ENCODE measurements at places on chromosomes 6 and 20.

GRCh38 chr6:93388070-93388469 is 31.3 kb downstream of the EPHA7 start:
- no peak for DNase-seq

- no peak for DNase-seq
These were observed 30.2 kb downstream of the SLC2A10 start for GRCh38 chr20:46739431-46740213.

DNA sequence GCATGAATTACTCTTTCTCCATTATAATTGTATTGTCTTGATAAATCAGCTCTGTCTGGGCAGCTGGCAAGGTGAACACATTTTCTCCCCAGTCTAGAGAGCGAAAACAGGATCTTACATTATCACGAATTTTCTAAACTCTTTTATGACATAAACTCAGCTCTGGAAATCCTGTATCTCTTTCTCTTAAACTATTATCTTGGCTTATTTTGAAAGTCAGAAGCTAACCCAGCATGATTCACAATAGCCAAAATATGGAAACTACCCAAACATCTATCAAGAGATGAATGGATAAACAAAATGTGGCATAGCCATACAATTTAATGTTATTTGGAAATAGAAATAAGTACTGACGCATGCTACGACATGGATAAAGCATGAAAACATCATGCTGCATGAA is 25.9 kb upstream of the AGPAT4 start:
- DNase-seq: no peak

DNA sequence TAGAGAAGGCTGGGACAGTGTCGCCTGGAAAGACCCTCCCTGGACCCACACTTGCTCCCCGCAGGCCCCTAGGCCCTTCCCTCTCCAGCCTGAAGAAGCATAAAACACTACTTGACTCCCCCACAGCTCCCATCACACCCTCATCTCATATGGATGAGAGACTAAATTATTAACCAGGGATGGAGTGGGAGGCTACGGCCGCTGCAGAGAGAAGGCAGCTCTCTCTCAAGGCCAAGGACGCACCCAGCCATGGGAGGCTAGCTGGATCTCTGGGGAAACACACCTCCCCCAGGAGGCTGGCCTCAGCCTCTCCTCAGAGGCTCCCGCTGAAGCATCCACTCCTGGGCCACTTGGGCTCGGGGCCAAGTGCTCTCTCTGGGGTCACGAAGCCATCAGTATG is 102.5 kb downstream of the GRM4 start:
- no peak for DNase-seq

DNA sequence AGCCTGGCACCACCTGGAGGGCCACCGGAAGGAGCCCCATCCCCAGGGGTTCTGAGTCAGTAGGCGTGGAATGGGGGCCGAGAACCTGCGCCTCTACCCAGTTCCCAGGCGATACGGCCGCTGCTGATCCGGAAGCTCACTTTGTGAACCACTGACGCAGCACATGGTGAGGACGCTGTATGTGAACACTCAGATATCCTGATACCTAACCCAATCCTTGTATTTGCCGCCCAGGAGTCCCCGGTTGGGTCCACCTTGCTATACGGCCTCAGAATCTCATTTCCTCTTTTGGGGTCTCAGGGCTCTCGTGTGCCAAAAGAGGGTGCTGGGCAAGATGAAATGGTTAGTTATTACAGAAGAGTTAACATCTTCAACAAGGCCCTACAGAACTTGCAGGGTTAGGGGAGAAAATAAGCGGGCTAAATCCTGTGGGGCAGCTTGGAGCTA is 604 bp upstream of the RAB5IF start:
- peak; percentile 22 for DNase-seq

DNA sequence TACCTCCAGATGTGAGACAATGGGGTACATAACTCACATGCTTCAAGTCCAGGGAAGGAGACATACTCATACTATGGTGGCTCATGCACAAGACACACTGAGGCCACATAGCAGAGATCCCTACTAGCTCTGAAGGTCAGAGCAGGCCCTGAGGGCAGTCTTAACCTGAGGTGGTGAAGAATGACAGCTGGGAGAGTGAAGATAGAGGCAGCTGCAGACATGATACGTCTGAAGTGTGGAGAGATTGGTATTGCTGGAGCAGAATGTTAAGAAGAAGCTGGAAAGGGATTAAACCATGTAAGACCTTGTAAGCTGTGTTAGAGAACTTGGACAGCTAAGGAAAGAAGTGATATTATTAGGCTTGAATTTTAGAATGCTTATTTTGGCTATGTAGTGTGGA is 32.9 kb downstream of the PGM3 start:
- DNase-seq: no peak

DNA sequence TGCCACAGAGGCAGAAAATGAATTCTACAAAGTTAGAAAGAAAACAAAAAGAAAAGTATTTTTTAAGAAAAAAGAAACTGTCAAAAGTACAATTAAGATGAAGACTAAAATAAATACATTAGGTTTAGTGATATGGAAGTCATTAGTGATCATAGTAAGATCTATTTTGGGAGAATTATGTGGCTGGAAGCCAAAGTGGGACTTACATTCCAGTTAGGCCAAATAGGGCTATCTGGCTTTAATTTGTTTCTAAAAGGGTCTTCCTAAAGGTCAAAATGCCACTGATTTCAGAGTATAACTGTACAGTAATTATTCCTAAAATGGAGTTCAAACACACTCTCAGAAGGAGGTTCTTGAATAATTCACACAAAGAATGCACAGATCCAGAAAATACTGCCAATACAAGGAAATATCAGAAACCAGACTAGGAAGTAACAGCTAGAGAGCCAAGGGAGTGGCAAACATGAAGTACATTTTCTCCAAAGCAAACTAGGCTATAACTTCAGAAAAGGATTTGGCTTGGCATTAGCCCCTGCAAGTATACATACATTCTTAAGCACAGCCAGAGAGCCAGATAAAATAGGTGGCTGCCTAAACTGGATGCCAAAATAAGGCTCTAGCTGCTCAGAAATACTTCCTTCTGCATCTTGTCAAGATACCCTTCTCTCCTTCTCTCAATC is 45.3 kb downstream of the PDSS2 start:
- no peak for DNase-seq

DNA sequence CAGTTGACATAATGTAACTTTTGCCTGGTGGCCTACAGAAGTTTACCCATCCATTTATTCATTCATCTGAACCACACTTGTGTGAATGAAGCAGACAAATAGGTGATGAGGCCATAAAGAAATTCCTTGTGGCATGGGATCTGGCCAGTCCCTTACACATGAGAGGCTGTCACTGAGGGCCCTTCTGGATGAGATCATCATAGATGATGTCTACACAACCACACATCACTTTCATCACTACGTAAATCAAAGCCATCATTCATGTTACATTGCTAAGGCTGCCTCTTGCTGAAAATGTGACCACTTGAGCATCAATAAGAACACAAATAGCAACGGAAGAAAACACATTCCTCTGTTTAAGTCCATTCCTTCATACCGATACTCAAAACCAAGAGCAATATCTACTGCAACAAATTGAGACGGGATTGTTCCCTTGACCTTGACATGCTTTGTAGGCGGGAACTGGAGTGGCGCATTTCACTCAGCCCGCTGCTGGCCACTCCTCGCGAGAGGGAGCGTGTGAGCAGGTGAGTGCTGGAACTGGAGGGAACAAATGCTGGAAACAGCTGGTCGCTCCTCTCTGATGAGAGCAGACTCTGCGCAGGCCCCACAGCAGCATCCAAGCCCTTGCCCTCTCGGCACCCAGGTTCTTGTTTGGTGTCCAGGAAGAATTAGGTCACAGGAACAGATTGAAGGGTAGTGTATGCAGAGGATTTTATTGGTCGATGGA is 49.3 kb downstream of the FAM50B start:
- no peak for DNase-seq

GRCh38 chr6:16544521-16544920 is 216.7 kb downstream of the ATXN1 start:
- no peak for DNase-seq

- DNase-seq: no peak
These were observed 52.6 kb upstream of the C20orf144 start for GRCh38 chr20:33609504-33609903.

GRCh38 chr6:22964334-22964733 is 395.0 kb downstream of the HDGFL1 start:
- DNase-seq: no peak

DNA sequence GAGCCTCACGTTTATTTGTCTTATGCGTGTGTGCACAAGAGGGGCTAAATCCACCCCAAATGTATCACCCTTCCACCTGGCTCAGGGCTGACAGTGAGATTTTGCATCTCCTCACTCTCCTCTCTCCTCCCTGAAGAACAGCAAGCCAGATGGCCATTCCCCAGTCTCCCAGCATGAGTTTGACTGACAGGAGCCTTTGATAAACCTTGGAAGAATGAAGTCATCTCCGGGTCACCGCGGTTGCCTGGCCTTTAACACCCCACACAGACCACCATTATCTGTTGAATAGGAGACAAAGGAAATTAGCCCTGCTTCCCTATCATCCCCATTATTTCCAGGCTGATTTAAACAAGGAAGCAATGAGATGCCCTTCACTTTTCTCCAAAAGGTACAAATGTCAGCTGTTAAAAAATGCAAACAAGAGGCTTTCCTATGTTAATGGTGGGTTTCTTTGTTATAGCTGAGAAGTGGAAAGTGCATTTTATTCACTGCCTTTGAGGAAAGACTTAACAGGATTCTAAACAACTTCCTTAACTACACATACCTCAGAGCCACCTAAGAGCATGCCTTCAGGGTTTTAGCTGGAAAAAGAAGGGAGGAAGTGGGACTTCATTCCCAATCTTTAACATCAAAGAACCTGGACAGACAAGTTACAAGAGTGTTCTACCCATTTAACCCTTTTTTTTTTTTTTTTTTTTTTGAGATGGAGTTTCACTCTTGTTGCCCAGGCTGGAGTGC is 524.8 kb upstream of the ID4 start:
- DNase-seq: no peak

DNA sequence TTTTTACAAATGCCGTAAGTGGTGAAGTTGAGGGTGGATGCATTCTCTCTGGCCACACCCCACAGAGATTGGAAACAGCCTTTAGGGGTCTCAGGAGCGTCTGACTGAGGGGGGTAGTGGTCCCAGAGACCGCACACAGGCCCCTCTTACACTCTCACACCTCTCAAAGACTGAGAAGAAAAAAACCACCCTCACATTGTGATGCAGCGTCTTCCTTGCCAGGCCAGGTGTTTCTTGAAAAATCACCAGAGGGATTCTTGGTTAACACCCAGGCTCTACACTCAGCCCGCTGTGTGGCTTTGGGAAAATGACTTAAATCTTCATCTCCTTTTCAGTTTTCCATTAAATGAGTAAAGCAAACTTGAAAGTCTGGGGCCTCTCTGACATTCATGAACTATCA is 115.8 kb upstream of the SPTLC3 start:
- DNase-seq: no peak

GRCh38 chr6:126437205-126437604 is 97.3 kb downstream of the CENPW start:
- DNase-seq: no peak

GRCh38 chr6:170224694-170225660 is 65.9 kb downstream of the DLL1 start:
- no peak for DNase-seq

DNA sequence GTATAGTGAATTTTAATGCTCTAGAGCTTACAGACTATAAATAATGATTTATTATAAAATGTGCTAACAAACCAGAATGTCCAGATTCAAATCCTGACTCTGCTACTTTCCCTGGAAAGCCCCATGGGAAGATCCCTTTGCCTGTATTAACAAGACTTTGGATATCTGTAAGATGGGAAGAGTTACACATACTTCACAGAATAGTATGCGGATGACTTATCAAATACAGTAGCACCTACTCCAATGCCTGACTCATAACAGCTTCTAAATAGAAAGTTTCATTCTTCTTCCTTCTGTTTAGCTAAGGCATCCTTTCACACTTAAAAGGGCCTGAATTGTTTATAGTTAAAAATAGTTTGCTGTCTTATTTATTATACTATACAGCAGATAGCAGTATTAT is 166.3 kb downstream of the KCNQ5 start:
- DNase-seq: no peak

DNA sequence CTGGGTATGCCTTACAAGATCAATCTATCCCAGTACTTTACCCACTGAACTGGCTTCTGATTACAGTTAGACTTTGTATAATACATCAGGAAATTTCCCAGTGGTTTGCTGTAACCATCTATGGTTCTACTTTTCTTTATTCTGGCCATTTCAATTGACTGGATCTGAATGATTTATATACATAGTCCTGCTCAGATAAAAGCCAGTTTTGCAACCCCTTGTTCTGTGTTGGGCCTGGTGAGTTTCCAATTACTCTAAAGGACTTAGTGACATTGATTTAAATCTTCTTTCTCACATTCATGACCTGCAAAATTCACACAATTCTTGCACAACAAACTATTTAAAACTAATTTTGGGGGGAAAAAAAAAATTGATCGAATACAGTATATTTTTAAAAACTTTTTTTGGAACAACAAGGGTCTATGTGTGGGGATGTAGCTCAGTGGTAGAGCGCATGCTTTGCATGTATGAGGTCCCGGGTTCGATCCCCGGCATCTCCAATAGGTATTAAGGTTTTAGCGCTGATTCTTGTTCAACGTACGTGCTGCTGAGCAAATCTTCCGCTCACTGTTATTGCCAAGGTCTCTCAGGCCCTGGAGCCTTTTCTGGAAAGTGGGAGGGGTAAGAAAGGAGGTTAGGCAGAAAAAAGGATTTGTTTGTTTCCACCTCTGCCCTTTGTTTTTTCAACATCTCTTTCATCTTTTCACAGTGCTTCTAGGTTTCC is 117.5 kb downstream of the GPX5 start:
- peak; percentile 47 for DNase-seq

DNA sequence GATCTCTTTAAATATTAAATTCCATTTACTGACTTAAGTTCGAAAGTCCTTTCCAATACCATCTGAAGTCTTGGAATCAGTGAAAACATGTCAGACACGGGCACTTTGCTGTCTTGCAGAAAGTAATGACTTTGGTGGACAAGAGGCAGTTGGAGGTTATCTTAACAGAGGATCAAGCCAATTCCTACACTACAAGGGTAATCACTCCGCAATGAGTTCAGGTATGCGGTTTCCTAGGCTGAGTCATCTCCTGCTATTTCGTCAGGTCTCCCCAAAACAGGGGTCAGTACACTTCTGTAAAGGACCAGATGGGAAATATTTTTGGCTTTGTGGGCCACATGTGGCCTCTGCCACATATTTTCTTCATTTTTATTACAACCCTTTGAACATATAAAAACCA is 656.6 kb downstream of the KIF16B start:
- DNase-seq: no peak

- DNase-seq: no peak
These were observed 22.9 kb downstream of the ARHGAP18 start for GRCh38 chr6:129686941-129687627.

Data from NCI-H1417 (cell line).